ENCODE measurements at places on chromosomes 7 and 10.

DNA sequence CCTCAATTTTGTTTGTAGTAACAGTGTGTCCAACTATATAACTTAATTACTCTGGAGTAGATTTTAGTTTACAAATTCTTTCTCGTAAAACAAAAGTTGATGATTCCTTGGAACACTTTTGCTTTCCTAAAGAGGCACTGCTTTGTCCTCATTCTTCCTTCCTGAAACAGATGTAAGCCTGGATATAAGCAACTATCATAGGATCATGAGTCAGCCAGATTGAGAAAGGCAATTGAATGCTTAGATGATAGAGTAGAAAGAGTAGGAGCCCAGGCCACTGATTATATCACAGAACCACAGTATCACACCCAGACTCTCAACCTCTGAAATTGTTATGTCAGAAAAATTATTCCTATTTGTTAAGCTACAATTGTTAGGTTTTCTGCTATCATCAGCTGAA lies 69.9 kb downstream of the TMEM106B start:
- DNase-seq, result no peak

- no peak for DNase-seq
Observed at GRCh38 chr10:80200259-80200658, 5.1 kb downstream of the ANXA11 start.

DNA sequence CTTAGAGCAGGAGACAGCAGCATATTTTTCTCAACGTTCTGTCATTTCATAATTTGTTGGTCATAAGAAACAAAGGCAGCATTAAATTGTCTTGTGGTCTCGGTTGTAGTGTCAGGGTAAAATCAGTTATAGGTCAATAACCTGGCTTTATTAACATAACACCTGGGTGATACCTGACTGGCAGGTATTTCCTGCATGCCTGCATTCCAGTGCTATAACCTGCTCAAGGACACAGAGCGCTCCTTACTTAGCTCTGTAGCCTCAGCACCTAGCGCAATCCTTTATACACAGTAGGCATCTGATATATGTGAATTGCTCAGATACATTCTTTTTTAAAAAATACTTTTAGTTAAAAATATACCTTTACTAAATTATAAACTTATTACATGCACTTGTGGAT lies 38.9 kb upstream of the PRKG1 start:
- no peak for DNase-seq

- DNase-seq, result no peak
Observed at GRCh38 chr10:91681361-91682276, 48.7 kb upstream of the PPP1R3C start.

- DNase-seq, result no peak
Observed at GRCh38 chr7:2886391-2886790, 42.3 kb upstream of the GNA12 start.

- no peak for DNase-seq
Observed at GRCh38 chr7:35605760-35606159, 89.2 kb downstream of the HERPUD2 start.

- DNase-seq, result no peak
Observed at GRCh38 chr7:18708204-18708603, 212.7 kb downstream of the HDAC9 start.

- DNase-seq, result no peak
Observed at GRCh38 chr7:100957832-100958421, 8.6 kb downstream of the MUC3A start.

- no peak for DNase-seq
Observed at GRCh38 chr7:2792235-2792634, 51.9 kb downstream of the GNA12 start.

GRCh38 chr10:67015225-67015624 lies 89.4 kb downstream of the LRRTM3 start:
- no peak for DNase-seq

DNA sequence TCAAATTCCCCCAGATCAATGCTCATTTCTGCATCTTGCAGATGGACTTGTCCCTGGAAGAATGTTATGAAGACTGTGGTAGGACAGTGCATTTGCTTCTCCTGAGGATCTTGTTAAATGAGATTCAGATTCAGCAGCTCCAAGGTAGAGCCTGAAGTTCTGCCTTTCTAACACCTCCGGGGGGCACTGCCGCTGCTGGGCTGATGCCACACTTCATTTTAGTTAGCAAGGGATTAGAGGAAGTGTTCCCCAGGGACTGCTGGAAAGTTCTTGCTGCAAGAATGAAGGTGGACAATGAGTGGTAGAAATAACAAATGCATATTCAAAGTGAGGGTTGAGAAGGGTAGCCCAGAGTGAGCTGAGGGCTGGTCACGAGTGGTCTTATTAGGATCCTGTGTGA lies 434.3 kb upstream of the AKR1E2 start:
- DNase-seq, result peak; percentile 5

DNA sequence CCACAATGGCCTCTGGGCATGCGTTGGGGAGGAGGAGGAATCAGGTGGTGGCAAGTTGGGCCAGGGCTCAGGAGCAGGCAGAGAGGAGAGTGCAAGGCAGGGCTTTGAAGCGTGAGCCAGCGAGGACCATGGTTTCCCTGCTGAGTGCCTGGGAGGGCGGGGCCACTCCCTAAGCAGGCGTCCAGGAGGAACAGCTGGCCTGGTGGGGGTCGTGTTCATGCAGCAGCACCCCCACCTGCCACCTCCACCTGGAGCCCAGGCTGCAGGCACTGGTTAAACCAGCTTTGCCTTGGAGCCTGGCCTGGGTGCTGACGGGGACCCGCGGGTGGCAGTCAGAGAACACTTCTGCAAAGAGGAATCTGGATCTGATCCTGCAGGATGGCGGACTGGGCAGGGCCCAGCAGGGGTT lies 24.2 kb upstream of the AQP1 start:
- no peak for DNase-seq

- DNase-seq, result no peak
Observed at GRCh38 chr7:131109011-131109758, 218.5 kb upstream of the MKLN1 start.

DNA sequence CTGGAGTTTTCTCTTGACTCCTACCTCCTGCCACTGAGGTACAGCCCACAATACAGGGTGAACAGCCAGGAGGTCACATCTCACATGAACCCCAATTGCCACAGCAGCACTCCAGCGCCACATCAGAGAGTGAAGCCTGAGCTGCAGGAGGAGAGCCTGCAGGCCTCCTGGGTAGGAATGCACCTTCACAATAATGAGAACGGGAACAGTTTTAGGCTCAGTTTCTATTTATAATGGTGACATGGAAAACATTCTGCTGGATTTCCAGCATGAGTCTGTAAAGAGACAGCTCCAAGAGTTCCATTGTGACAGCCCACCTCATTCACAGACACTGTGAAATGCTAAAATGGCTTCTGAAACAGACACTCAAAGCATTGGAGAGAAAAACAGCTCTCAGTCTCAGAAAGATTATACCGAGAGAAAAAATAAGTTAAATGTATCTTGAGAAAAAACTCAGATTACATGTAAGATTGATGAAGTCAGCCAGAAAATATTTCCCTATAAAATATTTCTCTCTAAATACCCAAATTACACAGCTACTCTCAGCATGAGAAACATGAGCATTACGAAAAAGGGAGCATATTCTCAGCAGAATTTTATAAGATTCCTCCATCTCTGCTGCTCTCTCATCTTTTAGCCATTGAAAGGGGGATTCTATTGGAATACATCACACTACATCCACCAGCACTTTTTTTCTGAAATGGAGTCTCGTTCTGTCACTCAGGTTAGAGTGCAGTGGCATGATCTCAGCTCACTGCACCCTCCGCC lies 11.3 kb downstream of the ZNF680 start:
- DNase-seq, result no peak

GRCh38 chr10:102773986-102774385 lies 30.2 kb downstream of the WBP1L start:
- peak; percentile 29 for DNase-seq

Data from stimulated activated naive CD8-positive, alpha-beta T cell treated with anti-CD3 and anti-CD28 coated beads, Interleukin-15, Interleukin-2, amounts not matched to agents 100 U/mL and 50 U/mL, for 24 hours (primary cell).